H4 (cell line): ENCODE measurements at places on chromosomes 5 and 9. TPM values are rescaled to one million over a fixed set of nuclear protein-coding genes. Genes with fewer than 3 reads are reported as not detected.

DNA sequence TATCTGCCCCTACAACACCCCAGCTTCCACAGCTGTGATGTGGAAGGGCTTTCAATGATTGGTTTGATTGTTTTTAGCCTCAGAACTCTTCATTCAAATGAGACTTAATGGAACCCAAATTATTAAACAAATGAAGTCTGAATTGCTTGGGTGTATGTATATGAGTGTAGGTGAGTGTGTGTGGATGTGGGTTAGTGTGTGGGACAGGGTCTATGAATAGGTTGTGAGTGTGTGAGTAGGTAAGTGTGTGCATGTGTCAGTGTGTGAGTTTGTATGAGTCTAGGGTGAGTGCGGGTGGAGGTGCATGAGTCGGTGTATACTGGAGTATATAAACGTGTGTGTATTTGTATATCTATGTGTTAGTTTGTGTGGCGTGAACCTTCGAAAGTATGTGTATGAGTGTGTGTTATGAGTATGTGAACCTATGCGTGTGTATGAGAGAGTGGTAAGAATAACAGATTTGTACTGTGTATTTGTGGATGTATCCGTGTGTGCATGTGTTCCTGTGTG, 26.9 kb downstream of the COL15A1 start:
- DNase-seq = no peak

Gene ASS1
- total RNA-seq = 55.2 and 63.6 TPM in 2 replicates

DNA sequence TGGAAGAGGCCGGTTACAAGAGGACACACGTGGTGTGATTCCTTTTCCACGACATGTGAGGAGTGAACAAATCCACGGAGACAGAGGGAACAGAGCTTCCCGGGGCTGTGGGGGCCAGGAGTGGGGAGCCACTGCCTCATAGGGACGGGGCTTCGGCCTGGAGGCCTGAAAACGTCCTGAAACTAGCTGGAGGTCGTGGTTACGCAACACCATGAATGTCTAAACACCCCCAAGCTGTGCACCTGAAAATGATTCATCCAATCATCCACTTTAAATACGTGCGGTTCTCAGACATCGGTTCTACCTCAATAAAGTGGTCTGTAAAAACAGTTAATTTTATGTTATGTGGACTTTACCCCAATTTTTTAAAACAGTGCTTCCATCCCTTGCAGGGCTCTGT, 65.3 kb upstream of the PPP1R26 start:
- DNase-seq = no peak

Gene MEIKIN
- total RNA-seq = not detected in 2 replicates

- no peak for DNase-seq
Measured at GRCh38 chr5:124630767-124631704, 115.4 kb downstream of the ZNF608 start.

GRCh38 chr5:65535529-65535987, 27.4 kb downstream of the CENPK start:
- no peak for DNase-seq

- DNase-seq = no peak
Measured at GRCh38 chr9:124443625-124444024, 6.6 kb upstream of the ADGRD2 start.

GRCh38 chr5:133785182-133785581, 172.8 kb upstream of the FSTL4 start:
- DNase-seq = no peak

DNA sequence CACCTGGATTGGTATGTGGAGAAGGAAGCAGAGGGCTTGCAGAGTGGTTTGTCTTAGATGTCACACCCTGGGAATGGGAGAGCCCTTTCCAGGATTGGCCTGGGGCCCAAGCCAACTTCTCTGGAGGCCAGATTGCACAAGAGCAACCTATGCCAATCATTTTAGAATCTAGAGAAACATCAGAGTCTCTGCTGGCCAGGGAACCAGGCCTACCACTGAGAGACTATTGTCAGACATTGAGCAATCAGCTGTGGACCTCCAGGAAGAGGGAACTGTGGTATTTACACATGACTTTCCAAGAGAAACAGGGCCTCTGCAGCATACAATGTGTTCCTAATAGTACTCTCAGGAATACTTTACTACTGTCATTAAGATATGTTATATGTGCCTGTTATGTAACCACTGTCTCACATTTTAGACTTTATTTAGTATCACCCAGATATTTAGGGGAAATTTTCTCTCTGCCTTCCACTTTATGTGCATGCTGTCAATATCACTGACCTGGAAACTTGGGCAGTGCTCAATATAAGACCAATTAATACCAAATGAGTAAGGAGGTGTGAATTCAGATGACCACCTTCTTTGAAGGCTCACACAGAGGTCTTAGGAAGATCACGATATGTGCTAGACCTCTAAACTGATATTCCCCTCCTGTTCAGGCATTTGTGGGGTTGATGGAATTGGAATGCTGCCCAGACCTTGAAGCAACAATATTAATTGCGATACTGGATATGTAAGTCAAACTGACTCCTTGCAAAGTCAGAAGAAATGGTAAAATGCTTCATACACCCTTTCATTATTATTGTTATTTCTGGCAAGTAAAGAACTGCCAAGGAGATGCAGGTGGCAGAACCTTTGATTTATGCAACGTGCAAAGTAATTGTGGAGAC, 20.5 kb upstream of the CCL28 start:
- peak; percentile 91 for DNase-seq

DNA sequence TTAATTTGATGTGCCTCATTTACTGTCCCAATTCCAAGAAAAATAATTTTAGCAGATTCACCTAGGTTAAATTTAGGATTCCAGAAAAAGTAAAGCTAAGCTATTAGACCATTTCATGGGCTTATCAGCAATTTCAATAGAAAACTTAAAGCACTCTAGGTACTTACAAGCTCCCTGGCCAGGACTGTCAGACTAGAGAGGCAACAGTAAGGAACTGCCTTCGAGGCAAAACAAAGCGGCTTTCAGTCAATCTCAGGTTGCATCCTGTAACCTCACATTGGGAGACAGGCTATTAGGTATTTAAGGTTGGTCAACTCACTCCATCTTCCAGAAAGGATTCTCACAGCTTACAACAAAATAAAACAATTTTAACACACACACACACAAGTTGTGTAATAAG, 48.7 kb upstream of the FSD1L start:
- no peak for DNase-seq

- no peak for DNase-seq
Measured at GRCh38 chr5:125558466-125558865, 812.0 kb upstream of the ZNF608 start.

GRCh38 chr5:91194824-91195381, 188.2 kb downstream of the ARRDC3 start:
- no peak for DNase-seq

DNA sequence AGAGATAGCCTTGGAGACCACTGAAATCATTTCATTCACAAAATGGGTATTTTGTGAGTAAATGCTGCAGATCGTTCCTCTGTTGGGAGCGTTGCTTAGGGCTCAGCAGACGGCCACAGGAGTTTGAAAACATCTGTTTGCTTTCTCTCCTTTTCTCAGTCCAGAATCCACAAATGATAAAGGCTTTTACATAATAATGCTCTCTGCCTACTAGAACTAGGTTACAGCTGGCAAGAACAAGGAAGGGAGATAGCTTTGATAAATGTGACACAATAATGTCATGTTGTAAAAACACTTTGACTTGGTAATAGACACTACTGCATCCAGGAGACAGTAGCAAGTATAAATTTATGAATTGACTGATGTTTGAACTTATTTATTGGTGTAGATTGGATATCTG, 1072.4 kb upstream of the CDH6 start:
- DNase-seq = no peak

Gene PRELID2
- total RNA-seq = 6.6 and 8.9 TPM in 2 replicates

Gene MSMP
- not detected in 2 replicates for total RNA-seq
